ENCODE measurements at places on chromosomes 7 and 10. TPM values are rescaled to one million over a fixed set of nuclear protein-coding genes. Genes with fewer than 3 reads are reported as not detected.

The CC2D2B gene
- total RNA-seq, result 3.9 TPM

The PRSS1 gene
- total RNA-seq, result not detected

The HTRA1 gene
- 112 TPM for total RNA-seq

GRCh38 chr7:5470167-5470532 is 46.5 kb upstream of the TNRC18 start:
- DNase-seq, result no peak
- H3K27me3 ChIP-seq, result no peaks in the 10 kb centered on the region
- no peaks in the 10 kb centered on the region for H3K36me3 ChIP-seq
- H3K4me3 ChIP-seq, result no peak overlapping the region

- H3K36me3 ChIP-seq, result no peaks in the 10 kb centered on the region
- no peaks in the 10 kb centered on the region for H3K4me1 ChIP-seq
- H3K4me3 ChIP-seq, result no peak overlapping the region
Measured at GRCh38 chr10:11120711-11121110, 103.0 kb downstream of the CELF2 start.

GRCh38 chr10:93462881-93463280 is 19.3 kb downstream of the MYOF start:
- H3K36me3 ChIP-seq, result peaks cover 2% of the 10 kb centered on the region
- H3K27ac ChIP-seq, result peak overlapping the region; percentile 96
- peaks cover 75% of the 10 kb centered on the region for H3K4me1 ChIP-seq
- no peak for DNase-seq
- no peak overlapping the region for H3K4me3 ChIP-seq

- H3K27ac ChIP-seq, result peak overlapping the region; percentile 46
- peaks cover 10% of the 10 kb centered on the region for H3K4me1 ChIP-seq
- no peak for DNase-seq
- no peaks in the 10 kb centered on the region for H3K27me3 ChIP-seq
- H3K4me3 ChIP-seq, result peak overlapping the region; percentile 100
Measured at GRCh38 chr7:17301471-17302456, 3.3 kb downstream of the AHR start.

DNA sequence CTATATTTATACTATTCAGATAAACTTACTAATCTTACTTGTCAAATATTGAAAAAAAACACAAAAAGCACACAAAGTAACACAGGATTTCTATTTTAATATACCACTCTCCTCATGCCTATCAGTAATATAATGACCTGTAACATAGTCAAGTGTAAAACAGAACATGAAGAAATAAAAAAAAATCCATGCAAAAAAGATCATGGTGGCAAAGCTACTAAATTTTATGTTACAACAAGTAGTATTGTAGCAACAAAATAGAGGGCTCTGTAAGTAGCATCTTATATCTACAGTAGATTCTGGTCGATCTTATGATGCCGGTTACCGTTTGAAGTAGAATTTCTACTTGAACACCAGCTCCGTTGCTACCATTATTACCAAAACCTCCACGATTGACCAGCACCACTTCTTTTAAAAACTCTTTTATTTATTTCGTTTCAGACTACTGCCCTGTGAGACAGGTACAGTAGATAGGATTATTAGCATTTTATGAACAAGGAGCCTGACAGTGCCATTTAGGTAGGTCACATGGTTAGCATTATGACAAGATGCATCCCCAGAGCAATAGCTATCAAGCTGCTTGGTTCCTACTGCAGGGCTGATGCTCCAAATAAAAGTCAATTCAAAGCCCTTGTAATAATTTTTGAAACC is 2.1 kb downstream of the CPED1 start:
- H3K4me3 ChIP-seq, result peak overlapping the region; percentile 57
- no peaks in the 10 kb centered on the region for H3K27me3 ChIP-seq
- H3K27ac ChIP-seq, result peak overlapping the region; percentile 91
- DNase-seq, result no peak

The DNAJC12 gene
- 3.2 TPM for total RNA-seq

The GDF10 gene
- 1.2 TPM for total RNA-seq

DNA sequence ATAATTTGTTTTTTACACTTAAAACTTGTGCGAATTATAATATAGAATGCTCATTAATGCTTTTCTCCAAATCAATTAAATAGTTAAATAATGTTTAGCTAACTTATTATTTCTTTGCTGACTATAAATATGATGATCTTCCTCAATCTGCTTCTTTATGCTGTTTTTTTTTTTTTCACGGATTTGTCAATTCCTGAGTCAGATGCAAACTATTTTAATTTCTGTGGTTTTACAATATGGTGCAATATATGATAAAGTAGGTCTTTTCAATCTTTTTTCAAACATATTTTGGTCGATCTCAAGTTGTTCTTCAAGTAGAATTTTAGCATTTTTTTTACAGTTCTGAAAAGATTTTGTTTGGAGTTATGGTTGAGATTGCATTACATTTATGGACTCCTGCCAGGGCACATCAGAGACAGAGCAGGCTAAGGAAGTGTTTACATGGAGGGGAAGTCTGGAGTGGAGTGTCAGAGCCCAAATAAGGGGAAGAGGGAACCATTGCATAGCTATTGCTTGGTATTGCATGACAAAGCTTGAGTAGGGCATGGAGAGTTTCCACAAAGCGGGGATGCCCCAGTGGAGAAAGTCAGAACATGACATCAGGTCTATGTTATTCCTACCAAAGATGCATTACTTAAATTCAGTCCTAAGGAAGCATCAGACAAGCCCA is 204.4 kb downstream of the OTUD1 start:
- no peak overlapping the region for H3K4me3 ChIP-seq
- no peak overlapping the region for H3K27ac ChIP-seq
- no peaks in the 10 kb centered on the region for H3K27me3 ChIP-seq
- H3K4me1 ChIP-seq, result no peaks in the 10 kb centered on the region

DNA sequence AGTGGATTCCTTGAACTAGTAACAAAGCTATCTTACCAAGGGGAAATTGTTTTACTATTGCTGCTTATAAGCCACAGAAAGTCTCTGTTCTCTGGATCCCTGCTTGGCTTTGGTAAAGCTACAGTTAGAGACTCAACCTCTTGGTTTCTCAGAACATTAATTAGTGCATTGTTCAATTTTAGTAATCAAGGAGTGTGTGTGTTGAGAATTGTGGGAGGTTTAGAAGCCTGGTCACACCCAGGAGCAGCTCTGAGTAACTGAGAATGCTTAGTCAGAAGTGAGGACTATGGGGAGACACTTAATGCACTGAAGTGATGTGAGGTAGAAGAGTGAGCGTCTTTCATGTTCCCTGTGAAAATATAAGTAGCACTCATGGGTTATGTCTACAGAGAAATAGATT is 8.2 kb upstream of the ACTA2 start:
- no peaks in the 10 kb centered on the region for H3K36me3 ChIP-seq
- no peaks in the 10 kb centered on the region for H3K27me3 ChIP-seq
- no peak for DNase-seq

- H3K27me3 ChIP-seq, result no peaks in the 10 kb centered on the region
- no peak for DNase-seq
- no peaks in the 10 kb centered on the region for H3K4me1 ChIP-seq
Measured at GRCh38 chr7:149762610-149763009, 10.8 kb downstream of the ZNF467 start.

- peaks cover 10% of the 10 kb centered on the region for H3K4me1 ChIP-seq
- peaks cover 19% of the 10 kb centered on the region for H3K36me3 ChIP-seq
- H3K4me3 ChIP-seq, result no peak overlapping the region
- H3K27me3 ChIP-seq, result no peaks in the 10 kb centered on the region
- no peak for DNase-seq
- H3K27ac ChIP-seq, result peak overlapping the region; percentile 60
Measured at GRCh38 chr10:119421891-119422681, 120.4 kb downstream of the RGS10 start.

DNA sequence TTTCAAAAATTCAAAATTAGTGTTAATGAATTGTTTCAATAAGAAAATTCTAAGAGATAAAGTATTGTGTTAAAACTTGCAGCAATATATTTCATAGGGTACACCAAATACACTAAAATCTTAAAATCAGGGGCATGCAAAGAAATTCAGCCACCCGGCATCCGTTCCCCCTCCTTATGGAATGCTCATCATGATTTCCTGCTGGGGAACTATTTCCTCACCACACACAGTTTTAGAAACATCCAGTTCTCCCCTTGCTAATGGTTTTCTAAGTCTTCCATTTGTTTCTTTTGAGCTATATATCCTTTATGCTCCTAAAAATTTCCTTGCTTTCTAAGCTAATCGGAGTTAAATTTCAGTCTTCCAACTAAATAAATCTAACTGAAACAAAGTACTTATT is 60.7 kb downstream of the CHCHD3 start:
- DNase-seq, result no peak
- no peak overlapping the region for H3K27ac ChIP-seq
- no peaks in the 10 kb centered on the region for H3K4me1 ChIP-seq
- no peak overlapping the region for H3K4me3 ChIP-seq
- H3K27me3 ChIP-seq, result no peaks in the 10 kb centered on the region

The MRPS33 gene
- 8.9 TPM for total RNA-seq

The ZPBP gene
- not detected for total RNA-seq

GRCh38 chr10:33045421-33045820 is 87.4 kb upstream of the ITGB1 start:
- no peaks in the 10 kb centered on the region for H3K27me3 ChIP-seq
- no peaks in the 10 kb centered on the region for H3K4me1 ChIP-seq
- no peak for DNase-seq
- H3K4me3 ChIP-seq, result no peak overlapping the region
- no peaks in the 10 kb centered on the region for H3K36me3 ChIP-seq

GRCh38 chr7:83305027-83305426 is 142.3 kb upstream of the PCLO start:
- no peak for DNase-seq
- no peak overlapping the region for H3K4me3 ChIP-seq

The IDE gene
- 22.7 TPM for total RNA-seq

The LLCFC1 gene
- total RNA-seq, result not detected

DNA sequence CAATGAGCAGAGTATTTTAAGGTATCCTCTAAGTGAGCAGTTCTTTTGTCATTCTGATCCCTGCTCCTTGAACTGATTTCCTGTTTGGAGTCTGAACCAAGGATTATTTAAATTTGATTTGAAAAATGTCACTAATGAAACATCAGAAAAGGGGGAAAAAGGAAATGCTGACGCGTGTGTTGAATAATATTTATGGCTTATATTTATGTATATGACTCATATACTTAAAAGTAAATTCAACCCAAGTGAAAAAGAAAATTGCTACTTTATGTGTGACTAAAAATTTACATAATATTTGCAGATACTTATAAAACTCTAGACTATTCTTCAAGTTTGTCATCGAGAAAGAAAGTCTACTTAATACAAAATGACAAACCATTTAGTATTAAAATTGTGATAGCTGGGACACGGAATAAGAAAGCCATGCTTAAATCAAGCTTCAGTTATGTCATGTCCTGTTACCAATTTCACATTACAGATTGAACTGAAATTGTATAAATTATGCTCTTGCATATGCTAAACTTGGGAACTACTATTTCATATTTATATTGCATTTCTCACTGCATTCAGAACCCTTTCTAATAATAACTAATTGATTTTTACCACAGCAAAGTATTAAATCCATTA is 649.9 kb downstream of the MAGI2 start:
- DNase-seq, result no peak
- no peaks in the 10 kb centered on the region for H3K27me3 ChIP-seq
- no peak overlapping the region for H3K27ac ChIP-seq
- no peaks in the 10 kb centered on the region for H3K4me1 ChIP-seq

The A1CF gene
- total RNA-seq, result not detected

The CPA4 gene
- not detected for total RNA-seq

DNA sequence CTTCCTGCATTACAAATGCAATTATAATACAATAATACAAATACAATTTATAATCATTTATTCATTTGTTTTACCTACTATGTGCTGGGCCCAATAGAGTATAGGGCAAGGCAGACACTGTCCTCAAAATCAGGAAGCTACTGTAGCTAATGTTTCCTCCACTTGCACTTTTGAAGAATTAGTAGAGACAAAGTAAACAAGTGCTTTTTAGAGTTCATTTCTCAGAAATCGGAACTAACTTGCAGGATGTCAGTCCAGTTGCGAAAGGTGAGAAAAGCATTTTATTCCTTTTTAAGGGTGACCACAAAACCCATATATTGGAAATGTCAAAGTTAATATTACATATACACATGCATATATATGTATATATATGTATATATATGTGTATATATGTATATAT is 14.2 kb downstream of the ADRB1 start:
- no peak for DNase-seq
- H3K27me3 ChIP-seq, result no peaks in the 10 kb centered on the region
- H3K36me3 ChIP-seq, result no peaks in the 10 kb centered on the region
- H3K27ac ChIP-seq, result no peak overlapping the region

The GSTO2 gene
- not detected for total RNA-seq

GRCh38 chr7:20327055-20327454 is 3.6 kb upstream of the ITGB8 start:
- H3K4me1 ChIP-seq, result peaks cover 2% of the 10 kb centered on the region
- no peaks in the 10 kb centered on the region for H3K27me3 ChIP-seq
- H3K27ac ChIP-seq, result no peak overlapping the region
- H3K36me3 ChIP-seq, result no peaks in the 10 kb centered on the region

DNA sequence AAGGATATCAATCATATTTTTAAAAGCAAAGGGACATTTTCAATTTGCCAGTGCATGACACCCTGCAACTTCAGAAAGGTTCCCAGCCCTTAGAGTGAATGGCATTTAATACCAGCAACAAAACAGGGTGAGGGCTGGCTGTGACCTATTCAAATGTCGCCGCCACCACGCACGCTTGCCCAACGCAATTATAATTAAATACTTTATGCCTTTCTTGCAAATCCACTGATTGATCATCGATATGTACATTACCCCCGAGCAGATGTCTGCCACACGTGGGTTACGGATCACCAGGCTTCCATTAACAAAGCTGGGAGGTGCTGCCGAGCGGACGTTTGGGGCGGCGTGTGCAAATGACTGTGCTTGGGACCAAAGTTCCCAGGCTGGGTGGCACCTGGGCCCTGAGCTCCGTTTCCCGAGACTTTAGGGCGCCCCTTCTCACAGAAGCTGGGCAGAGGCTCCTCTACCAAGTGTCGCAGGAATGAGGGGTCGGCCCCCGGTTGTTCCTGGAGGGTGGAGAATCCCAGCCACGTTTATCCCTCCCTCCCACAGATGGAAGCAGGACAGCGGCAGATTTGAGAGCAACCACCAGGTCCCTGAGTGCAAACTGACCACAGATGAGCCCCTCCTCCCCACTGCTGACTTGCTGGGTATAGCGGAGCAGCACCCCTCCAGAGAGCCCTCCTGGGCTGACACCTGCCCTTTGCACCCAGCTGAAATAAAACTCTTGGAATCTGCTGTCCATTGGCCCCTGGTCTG is 3.9 kb downstream of the FOXL3 start:
- DNase-seq, result no peak
- no peaks in the 10 kb centered on the region for H3K36me3 ChIP-seq
- H3K4me1 ChIP-seq, result peaks cover 4% of the 10 kb centered on the region
- no peak overlapping the region for H3K27ac ChIP-seq
- peaks cover 10% of the 10 kb centered on the region for H3K27me3 ChIP-seq

GRCh38 chr7:103569621-103570305 is 123.8 kb upstream of the SLC26A5 start:
- H3K4me3 ChIP-seq, result no peak overlapping the region
- H3K4me1 ChIP-seq, result no peaks in the 10 kb centered on the region
- no peak overlapping the region for H3K27ac ChIP-seq
- no peaks in the 10 kb centered on the region for H3K36me3 ChIP-seq
- no peaks in the 10 kb centered on the region for H3K27me3 ChIP-seq

Measured in ascending aorta (tissue), 2 donors.